RPMI7951 (cell line): ENCODE measurements at places on chromosomes 6 and 20. TPM values are rescaled to one million over a fixed set of nuclear protein-coding genes. Genes with fewer than 3 reads are reported as not detected.

The HUS1B gene
- 0.36 and 0.98 TPM in 2 replicates for total RNA-seq

The PRPH2 gene
- total RNA-seq: 1.8 and 2.5 TPM in 2 replicates

The PSORS1C2 gene
- total RNA-seq: not detected in 2 replicates

The ARG1 gene
- not detected in 2 replicates for total RNA-seq

The GLP1R gene
- not detected in 2 replicates for total RNA-seq

The SYCP2 gene
- 6.2 and 10.1 TPM in 2 replicates for total RNA-seq

The EBF4 gene
- total RNA-seq: 0.10 TPM in 1 of 2 replicates, not detected in the other

The ANGPT4 gene
- not detected in 2 replicates for total RNA-seq

The DST gene
- total RNA-seq: 79.0 and 89.9 TPM in 2 replicates

The KHDC3L gene
- total RNA-seq: not detected in 2 replicates

The MC3R gene
- total RNA-seq: not detected in 2 replicates
